ENCODE measurements at places on chromosomes 6 and 20. TPM values are rescaled to one million over a fixed set of nuclear protein-coding genes. Genes with fewer than 3 reads are reported as not detected.

SGK2 gene
- total RNA-seq, result 3.1 TPM

MYT1 gene
- 22.5 TPM for total RNA-seq

TOX2 gene
- 0.63 TPM for total RNA-seq

TRIM31 gene
- not detected for total RNA-seq

CYP24A1 gene
- not detected for total RNA-seq

FAM83B gene
- 0.31 TPM for total RNA-seq

HCRTR2 gene
- total RNA-seq, result 14.1 TPM

GNMT gene
- 0.94 TPM for total RNA-seq

OR2B6 gene
- total RNA-seq, result not detected

TPD52L2 gene
- 32.6 TPM for total RNA-seq

ZMYND8 gene
- 69.2 TPM for total RNA-seq

CCDC170 gene
- 2.8 TPM for total RNA-seq

RAET1L gene
- total RNA-seq, result not detected

MRPS10 gene
- total RNA-seq, result 41.0 TPM

ADAM33 gene
- total RNA-seq, result 3.8 TPM

LEMD2 gene
- 53.2 TPM for total RNA-seq

SLPI gene
- total RNA-seq, result not detected

AIF1 gene
- 3.4 TPM for total RNA-seq

MROH8 gene
- 4.4 TPM for total RNA-seq

GRM4 gene
- total RNA-seq, result 5.3 TPM

KCNK16 gene
- not detected for total RNA-seq

LTA gene
- total RNA-seq, result not detected

TRPC4AP gene
- total RNA-seq, result 70.1 TPM

PDE10A gene
- 92.0 TPM for total RNA-seq

EPM2A gene
- total RNA-seq, result 31.0 TPM

CST1 gene
- total RNA-seq, result not detected

DEFB124 gene
- not detected for total RNA-seq

TFAP2C gene
- 6.9 TPM for total RNA-seq

LIME1 gene
- total RNA-seq, result 13.5 TPM

SLC35D3 gene
- not detected for total RNA-seq

ZSWIM3 gene
- 14.4 TPM for total RNA-seq

CAP2 gene
- 43.2 TPM for total RNA-seq

NRSN1 gene
- total RNA-seq, result 31.6 TPM

OGFRL1 gene
- 24.1 TPM for total RNA-seq

STX11 gene
- 0.31 TPM for total RNA-seq

BMP7 gene
- 16.9 TPM for total RNA-seq

PNLDC1 gene
- total RNA-seq, result not detected

C20orf204 gene
- total RNA-seq, result 4.4 TPM

MOG gene
- 0.31 TPM for total RNA-seq

DUSP15 gene
- 6.6 TPM for total RNA-seq

BHLHE23 gene
- total RNA-seq, result 0.94 TPM

EPHA7 gene
- 82.6 TPM for total RNA-seq

TTBK1 gene
- total RNA-seq, result 26.3 TPM

CLPSL2 gene
- not detected for total RNA-seq

NCOA3 gene
- total RNA-seq, result 41.9 TPM

C6orf52 gene
- not detected for total RNA-seq

SLC44A4 gene
- total RNA-seq, result not detected

CGA gene
- total RNA-seq, result not detected

OR2J3 gene
- total RNA-seq, result not detected

ZBTB12 gene
- total RNA-seq, result 31.0 TPM

HSPA12B gene
- 3.4 TPM for total RNA-seq

GMNN gene
- 8.1 TPM for total RNA-seq

PNPLA1 gene
- total RNA-seq, result not detected

C20orf144 gene
- 0.31 TPM for total RNA-seq

SNAI1 gene
- total RNA-seq, result not detected

CCR6 gene
- total RNA-seq, result not detected

NHLRC1 gene
- total RNA-seq, result 3.1 TPM

WASF1 gene
- 144 TPM for total RNA-seq
